ENCODE measurements at places on chromosomes 16 and 17.

- DNase-seq = no peak
Observed at GRCh38 chr17:64074704-64075426, 54.4 kb upstream of the ICAM2 start.

DNA sequence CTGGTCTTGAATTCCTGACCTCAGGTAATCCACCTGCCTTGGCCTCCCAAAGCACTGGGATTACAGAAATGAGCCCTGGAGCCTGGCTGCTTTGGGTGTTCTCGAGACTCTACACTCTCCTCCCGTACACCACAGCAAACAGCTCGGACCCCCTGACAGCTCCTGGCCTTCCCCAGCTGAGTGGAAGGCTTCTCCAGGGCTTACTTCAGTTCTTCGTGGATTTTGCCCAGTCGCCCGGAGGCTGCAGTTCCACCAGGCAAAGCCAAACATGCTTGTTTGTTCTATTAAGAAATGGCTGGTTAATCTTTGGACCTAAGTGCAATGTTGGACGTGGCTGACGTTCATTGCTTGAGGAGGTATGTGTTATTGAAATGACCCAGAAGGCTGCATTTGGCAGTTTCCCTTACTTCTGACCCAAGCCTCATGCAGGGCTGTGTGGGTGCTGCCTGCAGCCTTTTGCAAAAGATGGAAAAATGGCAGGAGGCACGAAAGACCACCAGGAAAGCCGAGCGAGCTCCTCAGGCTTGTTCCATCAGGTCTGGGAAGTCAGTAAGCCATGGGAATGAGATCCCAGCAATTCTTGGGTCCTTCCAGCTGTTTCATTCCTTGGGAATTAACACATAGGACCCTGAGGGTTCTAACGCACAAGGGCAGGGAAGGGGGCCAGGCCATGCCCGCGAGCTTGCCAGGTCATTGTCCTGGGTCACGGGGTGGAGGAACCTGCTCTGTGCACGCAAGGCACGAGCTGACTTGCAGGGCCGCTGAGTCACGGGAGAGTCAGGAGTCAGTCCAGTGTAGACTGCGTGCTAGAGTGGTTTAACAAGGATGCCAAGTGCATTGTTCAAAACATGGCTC lies 23.9 kb upstream of the KLHDC4 start:
- no peak for DNase-seq

- no peak for DNase-seq
Observed at GRCh38 chr17:49734515-49735490, 27.0 kb upstream of the SLC35B1 start.

DNA sequence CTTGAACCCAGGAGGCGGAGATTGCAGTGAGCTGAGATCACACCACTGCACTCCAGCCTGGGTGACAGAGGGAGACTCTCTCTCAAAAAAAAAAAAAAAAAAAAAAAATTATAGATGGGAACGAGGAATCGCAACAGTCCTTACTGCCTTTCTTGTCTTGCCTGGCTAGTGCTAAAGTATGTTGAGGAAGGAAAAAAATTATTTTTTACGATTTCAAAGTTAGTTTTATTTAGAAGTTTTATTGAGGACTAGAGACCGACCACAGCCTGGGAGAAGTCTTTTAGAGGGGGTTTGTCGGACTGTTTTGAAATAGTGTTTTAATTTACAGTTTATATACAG lies 15.8 kb upstream of the DNAH17 start:
- DNase-seq = no peak

DNA sequence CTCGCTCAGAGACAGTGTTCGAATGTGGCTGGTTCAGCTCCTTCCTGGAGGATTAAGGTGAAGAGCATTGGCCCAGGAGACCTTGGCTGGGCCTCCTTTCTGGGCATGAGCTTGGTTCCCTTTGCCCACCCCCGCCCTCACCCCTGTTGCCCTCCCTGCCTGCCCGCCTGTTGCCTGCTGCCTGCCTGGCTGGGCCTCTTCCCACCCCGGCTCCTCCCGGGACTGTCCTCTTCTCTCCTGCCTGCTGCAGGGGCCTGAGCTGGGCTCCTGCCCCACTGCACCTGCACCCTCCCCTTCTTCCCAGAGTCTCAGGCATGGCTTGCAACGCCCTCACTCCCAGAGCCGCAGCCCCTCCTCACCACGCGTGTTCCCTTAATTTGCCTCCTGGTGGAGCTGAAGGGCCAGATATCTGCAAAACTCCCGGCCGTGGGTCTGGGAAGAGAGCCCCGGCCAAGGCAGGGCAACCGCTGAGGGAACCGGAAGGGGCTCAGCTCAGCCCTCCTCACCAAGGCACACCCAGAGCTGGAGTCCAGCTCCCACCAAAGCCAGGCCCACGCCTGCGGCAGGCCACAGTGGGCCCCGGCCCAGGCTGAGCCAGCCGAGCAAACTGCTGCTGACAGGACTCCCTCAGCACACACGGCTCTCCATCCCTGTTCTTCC lies 31.2 kb downstream of the MNT start:
- no peak for DNase-seq

Data from stimulated activated CD4-positive, alpha-beta T cell treated with anti-CD3 and anti-CD28 coated beads, TNF-alpha, amount 100 ng/mL, for 4 hours (primary cell).